Stomach (tissue), 19 donors: ENCODE measurements at places on chromosomes 7 and 10.

DNA sequence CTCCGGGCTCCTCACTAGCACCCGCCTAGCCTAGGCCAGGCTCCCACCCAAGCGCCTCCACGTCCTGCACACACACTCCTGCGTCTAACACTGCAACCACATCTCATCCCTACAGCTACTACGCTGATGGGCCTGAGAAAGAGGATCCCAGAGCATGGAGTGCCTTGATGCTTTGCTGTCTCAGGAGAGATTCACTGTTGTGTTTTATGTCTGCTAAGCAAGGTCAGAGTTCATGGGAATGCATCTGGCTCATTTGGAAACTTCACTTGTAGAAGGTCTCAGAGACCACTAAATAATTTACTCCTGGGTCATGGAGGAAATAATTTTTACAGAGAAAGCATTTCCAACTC is 88.7 kb downstream of the SLIT1 start:
- DNase-seq, result no peak

GRCh38 chr10:122288262-122288661 is 17.2 kb downstream of the BTBD16 start:
- no peak for DNase-seq

GRCh38 chr7:121436136-121436535 is 40.0 kb upstream of the FAM3C start:
- no peak for DNase-seq

GRCh38 chr7:37150180-37150579 is 298.5 kb downstream of the ELMO1 start:
- DNase-seq, result no peak

DNA sequence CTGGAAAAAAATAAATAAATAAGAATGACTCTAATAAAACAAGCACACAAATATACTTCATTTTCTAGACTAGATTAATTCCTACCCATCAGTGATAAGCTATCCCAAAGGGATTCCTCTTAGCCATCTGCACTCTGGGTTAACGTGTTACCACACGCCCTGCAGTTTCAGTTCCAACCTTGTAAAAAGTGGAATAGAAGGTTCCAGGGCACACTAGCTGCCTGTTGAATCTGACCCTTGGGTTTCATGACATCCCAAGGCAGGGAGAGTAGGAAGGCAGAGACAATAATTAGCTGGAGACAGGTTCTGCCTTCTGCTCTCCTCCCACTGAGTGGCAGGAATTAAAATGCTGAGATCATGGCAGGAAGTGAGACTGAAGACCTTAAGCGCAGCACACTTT is 33.5 kb downstream of the SLC37A3 start:
- no peak for DNase-seq

- DNase-seq, result no peak
Measured at GRCh38 chr10:50523357-50523756, 100.4 kb downstream of the SGMS1 start.

GRCh38 chr7:135723411-135723810 is 4.6 kb downstream of the SLC13A4 start:
- DNase-seq, result no peak

- peak; percentile 94 for DNase-seq
Measured at GRCh38 chr10:125057158-125058001, 103.0 kb downstream of the CTBP2 start.

DNA sequence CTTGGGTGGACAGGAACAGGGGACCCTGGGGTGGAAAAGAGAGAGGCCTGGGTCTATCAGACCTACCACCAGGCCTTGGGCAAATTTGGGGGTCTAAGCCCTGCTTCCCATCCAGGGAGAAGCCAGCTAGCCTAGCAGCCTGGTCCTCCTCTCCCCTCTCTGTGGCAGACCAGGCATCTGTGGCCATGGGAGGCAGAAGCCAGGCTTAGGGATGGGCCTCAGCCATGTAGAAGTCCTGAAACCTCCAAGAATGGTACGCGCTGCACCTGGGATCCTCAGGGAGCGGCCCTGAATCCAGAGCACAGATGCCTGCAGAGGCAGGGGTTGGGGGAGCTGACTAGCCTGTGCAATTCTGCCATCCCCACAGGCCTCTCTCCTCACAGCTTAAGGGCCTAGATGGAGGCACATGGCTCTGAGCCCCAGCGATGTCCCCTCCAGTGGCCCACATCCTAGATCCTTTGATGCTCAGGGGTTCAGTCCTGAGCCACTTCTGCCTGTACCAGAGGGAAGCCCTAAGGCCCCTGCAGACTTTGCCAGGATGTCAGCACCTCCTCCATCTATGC is 21.2 kb downstream of the GRID1 start:
- no peak for DNase-seq

DNA sequence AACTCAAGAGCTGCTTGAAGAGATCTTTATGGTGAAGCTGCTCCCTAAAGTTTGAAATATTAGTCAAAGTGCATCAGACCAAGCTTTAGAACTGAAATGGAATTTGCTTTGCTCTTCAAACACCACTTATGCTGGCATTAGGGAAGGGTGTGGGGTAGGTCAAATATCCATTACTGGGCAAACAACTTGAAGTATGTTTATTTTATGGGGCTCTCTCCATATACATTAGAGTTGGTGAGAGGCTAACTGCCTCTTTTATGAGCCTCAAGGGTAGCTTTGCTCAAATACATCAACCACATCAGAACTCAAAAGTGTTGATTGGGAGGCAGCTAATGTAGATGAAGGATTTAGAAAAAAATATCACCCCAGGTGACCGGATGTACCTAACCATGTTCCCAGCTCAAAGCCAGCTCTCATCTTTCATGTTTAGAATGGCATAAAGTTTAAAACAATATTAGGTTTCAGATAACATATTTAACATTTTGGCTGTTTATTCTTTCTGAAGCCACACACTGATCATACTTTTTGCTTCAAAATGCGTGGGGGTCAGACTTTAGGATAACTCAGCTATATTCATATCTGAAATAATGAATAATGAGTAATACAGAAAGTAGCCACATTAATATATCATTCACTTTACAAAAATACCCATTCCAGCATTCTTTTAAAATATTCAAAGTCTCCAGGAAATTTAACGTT is 318.6 kb downstream of the PTEN start:
- DNase-seq, result no peak

GRCh38 chr7:146754385-146754784 is 637.8 kb downstream of the CNTNAP2 start:
- DNase-seq, result no peak

GRCh38 chr7:149670288-149670687 is 103.1 kb downstream of the ZNF467 start:
- peak; percentile 48 for DNase-seq

DNA sequence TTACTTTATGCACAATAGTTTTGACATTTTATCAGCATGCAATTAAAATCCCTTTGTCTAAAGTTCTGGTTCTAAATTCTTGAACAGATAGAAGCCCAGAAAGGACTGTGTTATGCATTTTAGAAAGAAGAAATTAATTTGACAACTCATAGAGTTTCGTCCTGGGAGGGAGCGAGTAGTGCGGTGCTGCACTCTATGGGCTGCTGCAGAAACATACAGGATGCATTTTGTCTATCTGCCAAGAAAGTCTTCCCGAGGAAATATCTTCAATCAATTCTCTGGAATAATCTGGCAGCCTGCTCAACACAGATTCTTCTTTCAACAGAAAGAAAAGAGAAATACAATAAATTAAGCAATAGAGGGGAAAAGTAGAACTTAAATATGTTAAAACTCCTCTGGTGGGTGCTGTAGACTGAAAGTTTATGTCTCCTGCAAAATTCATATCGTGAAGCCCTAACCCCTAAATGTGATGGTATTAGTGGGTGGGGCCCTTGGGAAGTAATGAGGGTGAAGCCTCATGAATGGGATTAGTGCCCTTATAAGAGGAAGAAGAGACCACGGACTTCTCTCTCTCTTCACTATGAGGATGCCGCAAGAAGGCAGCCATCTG is 39.0 kb upstream of the IFRD1 start:
- DNase-seq, result no peak

DNA sequence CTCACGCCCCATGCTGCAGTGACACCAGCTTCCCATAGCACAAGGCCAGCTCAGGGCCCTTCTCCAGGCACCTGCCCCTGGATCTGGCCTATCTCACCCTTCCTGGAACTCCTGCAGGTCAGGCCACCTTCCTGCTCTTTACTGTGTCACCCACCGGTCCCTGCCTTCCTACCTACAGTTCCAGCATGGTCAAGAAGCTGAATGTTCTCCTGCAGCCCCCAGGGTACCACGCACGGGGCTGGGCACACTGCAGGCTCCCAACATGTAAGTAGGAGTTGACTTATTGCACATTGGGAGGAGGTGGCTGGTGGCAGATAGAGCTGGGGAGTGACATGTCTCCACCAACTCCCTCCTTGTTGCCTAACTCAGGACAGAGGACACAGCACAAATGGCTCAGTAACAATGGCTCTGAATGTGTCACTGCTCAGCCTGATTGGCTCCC is 14.5 kb downstream of the ITPRIP start:
- DNase-seq, result no peak

- no peak for DNase-seq
Measured at GRCh38 chr10:30039567-30039966, 19.8 kb downstream of the JCAD start.

GRCh38 chr10:22365233-22365632 is 19.9 kb downstream of the SPAG6 start:
- DNase-seq, result no peak

DNA sequence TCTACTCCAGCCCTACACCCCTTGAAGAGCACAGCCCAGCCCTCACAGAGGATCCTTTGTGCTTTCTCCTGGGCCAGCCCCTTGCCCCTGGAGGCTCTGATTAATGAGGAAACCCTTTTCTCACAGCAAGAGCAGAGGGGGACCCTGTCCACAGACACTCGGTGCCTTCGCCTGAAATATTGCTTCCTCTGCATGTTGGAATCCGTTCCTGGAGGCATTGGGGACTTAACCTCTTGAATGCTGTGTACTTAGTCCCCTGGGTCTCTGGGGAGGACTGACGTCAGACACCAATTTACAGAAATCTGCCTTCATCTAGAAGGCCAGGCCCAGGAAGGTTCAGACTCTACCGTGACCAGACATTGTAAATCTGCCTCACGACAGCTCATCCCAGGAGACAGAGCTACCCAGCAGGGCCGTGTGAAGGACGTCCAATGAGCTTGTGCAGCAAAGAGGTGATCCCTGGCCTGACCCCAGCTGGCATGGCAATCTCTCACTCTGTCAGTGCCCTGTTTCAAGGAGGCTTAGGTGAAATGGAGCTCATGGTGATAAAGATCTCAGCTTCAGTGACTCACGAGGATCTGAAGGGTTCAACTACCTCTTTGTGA is 8.1 kb upstream of the TMEM72 start:
- DNase-seq, result peak; percentile 53

- no peak for DNase-seq
Measured at GRCh38 chr10:80476685-80477084, 22.6 kb downstream of the TSPAN14 start.

DNA sequence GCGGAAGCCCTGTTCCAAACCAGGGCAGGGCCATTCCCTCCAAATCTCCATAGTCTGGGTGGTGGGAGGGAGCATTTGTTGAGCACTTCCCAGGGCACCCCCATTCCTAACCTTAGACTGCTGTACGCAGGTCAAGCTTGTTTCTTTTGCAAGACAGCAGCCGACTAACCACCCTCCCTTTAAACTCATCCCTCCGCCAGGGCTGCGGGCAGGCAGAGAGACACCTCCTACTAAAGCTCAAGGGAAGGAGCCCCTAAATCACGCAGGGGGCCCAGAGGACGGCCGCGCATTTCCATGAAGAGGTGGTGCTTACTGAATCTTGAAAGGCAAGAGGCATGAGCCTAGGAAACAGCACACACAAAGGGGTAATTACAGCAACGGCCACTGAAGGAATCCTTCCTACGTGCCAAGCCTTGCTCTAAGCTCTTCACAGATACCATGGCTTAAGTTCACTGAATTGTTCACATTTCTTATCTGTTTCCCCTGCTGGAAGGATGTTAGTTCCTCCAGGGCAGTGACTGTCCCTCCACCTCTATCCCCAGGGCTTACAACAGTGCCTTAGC is 90.0 kb downstream of the PROSER2 start:
- no peak for DNase-seq

DNA sequence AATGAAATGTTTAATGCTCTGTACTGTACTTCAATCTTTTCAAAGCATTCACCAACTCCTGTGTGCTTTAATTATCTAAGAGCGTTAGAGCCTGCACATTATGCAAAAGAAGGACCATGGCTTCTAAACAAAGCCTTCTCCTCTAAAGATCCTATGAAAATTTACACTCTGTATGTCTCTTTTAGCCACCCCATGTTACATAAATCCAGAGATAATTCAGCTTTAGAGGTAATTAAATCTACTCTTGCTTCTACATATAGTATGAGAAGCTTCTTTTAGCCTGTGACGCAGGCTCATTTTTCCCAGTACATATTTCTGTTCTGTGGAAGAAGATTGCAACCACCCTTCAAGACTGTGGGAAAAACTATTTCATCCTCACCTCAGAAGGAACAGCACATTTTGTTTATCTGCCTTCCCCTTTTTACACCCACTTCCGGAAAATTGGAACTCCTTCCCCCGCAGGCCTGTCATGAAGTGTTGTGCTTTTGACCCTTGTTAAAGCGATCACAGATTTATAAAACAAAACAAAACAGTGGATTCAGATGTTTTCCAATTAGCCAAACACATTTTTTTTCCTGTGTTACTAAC is 8.1 kb upstream of the TAS2R16 start:
- no peak for DNase-seq

DNA sequence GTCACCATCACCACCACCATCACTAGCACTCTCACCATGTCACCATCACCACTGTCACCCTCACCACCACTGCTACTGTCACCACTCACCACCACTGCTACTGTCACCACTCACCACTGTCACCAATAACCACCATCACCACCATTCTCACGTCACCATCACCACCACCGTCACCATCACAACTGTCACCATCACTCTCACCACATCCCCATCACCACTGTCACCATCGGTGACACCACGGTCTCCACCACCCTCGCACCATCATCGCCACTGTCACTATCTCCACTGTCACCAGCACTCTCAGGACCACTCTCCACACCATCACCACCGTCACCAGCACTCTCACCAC is 130.4 kb downstream of the MAD1L1 start:
- no peak for DNase-seq

DNA sequence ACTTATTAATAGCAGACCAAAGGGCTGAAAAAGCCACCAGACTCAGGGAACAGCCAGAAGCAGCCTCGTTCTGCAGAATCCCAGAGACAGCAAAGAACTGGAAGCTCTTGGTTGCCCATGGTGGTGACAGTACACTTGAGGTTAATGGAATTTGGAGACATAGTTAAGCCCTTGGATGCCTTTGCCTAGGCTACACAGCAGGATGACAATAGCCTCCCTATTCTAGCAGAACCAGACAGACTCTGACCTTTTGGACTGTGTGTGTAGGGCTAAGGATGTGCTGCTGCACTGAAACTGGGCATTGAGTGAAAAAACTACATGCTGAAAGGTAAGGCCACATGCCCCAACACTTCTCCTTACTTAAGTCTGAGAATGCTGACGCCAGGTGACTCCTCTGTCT is 22.7 kb downstream of the OTUD1 start:
- DNase-seq, result no peak

DNA sequence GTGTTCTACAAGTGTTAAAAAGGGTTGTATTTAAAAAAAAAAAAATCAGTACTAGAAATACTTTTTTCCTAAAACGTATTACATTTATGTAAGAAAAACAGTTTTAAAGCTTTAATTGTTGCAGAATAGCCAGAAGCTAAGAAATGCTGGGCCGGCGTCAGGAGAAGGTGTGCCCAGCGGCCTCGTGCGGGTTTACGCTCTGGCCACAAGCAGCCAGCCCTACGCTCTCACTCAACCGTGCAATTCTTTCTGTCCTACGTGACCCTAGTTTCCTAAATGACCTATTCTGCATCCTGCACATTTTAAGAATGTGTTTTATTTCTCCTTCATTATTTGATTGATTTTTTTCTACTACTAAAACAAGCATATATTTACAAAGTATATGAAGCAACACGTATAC is 279.7 kb upstream of the KLF14 start:
- no peak for DNase-seq
